HT1080 (cell line): ENCODE measurements at places on chromosomes 2 and 18. TPM values are rescaled to one million over a fixed set of nuclear protein-coding genes. Genes with fewer than 3 reads are reported as not detected.

CCDC85A gene
- total RNA-seq = 0.19 TPM in 1 of 2 replicates, not detected in the other

- no peak for DNase-seq
These were observed 205.7 kb downstream of the CYP26B1 start for GRCh38 chr2:71941726-71942525.

DNA sequence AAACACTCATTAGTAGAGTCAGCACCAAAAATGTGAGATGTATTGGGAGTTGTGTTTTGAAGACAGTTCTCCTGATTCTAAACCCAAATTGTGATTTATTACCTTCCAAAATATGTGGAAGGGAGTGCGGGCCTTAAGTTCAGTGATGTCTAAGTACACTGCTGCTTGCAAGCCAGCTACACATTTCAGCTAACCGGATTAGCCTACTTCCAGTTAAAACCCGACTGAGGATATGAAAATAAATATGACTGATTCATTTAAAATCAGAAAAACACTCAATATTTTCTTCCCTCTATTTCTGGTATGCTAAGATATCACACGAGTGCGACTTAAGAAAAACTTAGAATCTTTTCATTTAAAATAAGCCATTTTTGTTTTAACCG, 907 bp downstream of the FHL2 start:
- DNase-seq = no peak

CSRNP3 gene
- total RNA-seq = not detected in 2 replicates
